ENCODE measurements at places on chromosomes 5 and 9.

DNA sequence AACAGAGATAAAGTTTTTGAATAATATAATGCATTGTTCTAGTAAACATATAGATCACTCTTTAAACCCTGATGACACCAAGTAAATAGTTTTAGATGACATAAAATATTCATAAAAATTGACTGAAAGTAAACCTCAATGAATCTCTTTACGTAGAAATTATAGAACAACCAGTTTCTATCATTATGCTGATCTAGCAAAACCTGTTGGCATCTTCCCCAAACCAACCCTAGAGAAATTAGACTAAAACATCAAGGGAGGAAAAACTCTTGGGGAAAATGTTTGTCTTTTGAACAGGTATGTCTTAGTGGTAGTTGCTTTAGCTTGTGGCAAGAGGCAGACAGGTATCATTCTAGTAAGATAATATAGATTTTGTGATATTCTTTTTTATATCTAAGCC is 747.0 kb upstream of the CDH6 start:
- DNase-seq: no peak

- no peak for DNase-seq
These were observed 14.2 kb upstream of the LARP1 start for GRCh38 chr5:154740957-154741356.

DNA sequence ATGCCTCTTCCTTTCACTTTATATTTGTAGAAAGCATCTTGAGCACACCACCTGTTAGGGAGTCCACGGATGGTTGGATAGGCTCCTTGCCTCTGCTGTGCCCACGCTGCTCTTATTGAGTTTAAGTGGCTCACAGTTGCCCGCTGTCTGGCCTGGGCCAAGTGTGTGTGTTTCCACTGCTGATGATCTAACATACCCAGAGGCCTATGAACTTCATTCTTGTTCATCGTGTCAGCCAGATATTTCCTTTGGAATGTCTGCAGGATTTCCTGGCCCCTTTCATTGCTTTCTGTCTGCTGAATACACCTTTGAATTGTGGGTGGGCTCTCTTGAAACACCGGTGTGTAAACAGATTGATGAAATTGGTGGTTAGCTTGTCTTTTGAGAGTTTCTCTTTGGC is 46.6 kb downstream of the MVB12B start:
- no peak for DNase-seq

GRCh38 chr9:113626735-113627495 is 163.4 kb downstream of the RGS3 start:
- no peak for DNase-seq

DNA sequence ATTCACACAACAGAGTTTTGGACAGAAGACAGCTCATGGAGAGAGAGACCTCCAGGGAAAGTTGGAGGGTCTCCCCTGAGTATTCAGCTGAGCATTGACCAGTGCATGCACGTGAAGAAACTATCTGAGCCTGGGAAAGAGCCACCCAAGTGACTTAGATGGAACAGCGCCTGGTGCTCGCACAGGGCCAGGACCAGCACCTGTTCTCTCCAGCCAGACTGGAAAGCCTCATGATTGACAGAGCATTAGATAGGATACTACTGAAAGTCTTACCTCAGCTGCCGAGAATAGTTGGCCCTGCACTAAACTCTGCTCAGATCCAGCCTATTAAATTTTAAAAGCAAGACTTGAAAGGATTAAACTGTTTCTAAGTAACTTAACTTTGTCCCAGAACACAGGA is 28.3 kb upstream of the NEURL1B start:
- DNase-seq: no peak

All from transverse colon (tissue), 4 donors.